ENCODE measurements at places on chromosomes 7 and 10.

DNA sequence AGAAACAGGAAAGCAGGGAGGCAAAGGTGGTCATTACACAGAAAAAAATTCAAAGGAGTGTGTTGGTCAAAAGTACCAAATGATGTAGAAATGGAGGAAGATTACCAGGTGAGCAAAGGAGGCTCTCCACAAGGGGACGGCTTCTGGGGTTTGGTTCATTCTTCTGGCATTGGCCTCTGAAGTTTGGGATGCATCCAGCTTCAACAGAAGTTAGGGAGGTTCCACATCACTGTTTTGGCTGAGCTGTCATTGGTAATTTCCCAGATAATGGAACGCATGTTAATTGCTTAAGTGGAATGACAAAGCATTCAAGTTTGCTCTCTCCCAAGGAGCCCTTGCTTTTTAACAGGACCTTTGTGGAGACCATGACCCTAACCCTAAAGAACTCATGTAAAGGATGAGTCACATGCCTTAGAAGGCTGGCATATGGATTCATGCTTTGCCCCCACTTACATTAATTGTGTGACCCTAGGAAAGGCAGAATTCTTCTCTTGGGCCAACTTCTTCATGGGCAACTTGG lies 398.6 kb downstream of the GPAM start:
- DNase-seq = no peak

DNA sequence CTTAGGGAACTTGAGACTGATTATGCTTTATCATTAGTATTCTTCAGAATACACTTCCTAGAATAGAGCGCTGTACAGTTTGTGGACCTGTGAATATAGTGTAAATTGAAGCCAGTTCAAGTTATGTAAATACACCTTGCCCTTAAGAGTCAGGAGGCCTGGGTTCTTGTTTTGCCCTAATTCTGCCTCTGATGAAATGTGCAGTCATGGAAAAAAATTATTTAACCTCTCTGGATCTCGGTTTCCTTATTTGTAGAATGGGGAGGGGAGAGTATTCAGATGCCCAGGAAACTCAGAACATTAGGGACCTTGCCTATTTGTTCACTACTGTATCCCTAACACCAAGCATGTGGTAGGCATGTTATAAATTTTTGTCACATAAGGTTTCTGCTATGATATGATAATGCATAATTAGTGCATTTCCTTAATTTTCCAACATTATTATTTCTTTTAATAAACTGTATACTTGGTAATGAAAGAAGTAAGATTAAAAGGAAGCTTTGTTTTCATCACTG lies 1.3 kb downstream of the EXOC6 start:
- no peak for DNase-seq

DNA sequence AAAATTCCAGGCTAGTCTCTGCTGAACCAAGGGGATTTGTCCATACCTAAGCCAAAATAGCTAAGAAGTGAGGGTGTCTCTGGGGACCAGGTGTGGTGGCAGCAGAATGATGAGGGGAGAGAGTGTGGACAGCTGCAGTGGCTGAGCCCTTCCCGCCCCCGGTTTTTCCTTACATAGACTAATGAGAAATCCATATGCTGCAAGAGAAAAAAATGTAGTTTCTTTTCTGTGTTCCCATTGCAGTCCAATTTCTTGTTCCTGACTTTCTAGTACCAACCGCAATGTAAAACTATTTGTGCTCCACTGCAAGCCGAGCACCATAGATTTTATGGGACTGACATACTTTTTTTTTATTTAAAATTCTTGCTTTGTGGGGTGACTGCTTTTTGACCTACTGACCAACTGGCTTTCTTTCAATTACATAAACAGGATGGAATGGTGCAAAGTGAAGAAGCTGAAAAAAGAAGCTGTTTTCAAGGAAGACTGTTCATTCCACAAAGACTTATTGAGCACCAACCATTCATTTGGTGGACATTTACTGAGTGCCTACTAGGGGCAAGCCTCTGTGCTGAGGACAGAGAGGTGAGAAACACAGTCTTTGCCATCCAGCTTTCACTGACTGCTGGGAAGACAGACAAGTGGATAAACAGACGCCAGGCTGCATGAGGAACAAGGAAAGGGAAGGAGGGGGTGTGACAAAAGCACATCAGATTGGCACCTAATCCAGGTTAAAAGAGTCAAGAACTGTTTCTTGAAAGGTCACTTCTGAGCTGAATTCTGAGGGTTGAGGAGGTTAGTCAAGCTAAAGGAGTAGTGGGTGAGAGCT lies 9.8 kb downstream of the CEP41 start:
- no peak for DNase-seq

GRCh38 chr7:142873281-142873784 lies 12.2 kb downstream of the TRPV6 start:
- no peak for DNase-seq

DNA sequence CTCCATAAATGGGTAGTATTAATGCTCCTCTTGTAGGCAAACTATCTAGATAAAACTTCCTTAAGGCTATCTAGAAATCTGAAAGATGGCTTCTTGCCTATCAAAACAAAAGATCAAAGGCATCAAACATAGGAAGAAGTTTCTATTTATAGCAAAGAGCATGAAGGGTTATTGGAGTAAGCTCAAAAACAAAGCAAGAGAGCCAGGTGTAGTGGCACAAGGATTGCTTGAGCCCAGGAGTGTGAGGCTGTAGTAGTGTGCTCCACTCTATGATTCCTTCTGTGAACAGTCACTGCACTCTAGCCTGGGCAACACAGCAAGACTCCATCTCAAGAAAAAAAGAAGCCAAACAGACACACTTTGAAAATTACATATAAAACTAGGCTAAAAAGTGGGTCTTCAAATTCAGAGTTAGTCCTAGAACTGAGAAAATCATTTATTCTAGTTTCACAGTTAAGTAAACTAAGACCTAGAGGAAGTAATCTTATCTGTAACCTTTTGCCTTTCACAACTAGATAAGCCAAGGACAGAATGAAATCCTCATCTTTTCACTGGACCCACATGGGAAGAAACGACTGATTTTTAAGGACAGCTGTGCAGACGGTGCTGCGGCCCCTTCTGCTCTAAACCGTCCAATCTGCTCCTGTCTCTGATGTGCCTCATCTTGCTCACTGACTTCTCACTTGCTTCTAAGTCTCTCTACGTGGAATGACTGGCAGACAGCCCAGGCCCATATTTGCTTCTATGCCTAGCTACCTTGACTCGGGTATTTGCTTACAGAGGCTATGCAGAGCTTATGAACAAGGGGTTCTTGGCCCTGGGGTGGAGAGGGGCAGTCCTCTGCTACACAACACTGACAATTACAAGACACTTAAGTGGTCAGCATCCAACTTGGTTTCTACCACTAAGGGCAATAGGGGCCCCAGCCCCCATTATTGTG lies 50.0 kb downstream of the ESYT2 start:
- DNase-seq = no peak

- DNase-seq = no peak
Measured at GRCh38 chr10:6755781-6756460, 175.8 kb upstream of the PRKCQ start.

- no peak for DNase-seq
Measured at GRCh38 chr7:98553666-98554065, 63.4 kb upstream of the NPTX2 start.

- DNase-seq = no peak
Measured at GRCh38 chr10:132690401-132690800, 95.5 kb downstream of the NKX6-2 start.

DNA sequence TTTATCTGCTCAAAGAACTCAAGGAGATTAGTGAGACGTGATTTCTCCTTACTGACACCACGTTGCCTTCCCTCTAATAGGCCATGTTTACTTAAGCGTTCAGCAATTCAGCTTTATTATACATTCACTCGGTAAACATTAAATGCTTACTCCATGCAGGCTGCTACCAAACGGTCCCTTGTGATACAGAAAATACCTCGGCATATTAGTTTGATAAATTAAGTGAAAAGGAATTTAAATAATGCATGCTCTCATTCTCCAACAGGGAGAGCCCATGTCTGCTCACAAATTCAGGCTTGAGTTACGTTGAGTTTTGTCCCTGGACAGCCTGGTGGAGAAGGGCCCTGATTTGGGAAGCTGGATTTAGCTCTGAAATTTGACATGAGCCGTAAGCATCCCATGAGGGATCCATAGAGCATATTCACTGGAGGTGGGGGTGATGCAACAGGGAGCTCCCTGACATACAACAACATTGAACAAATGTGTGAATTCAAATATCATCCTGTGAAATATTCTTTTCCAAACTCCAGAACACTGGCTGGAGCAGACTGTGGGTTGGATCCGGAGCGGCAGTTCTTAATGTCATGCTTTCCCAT lies 86.3 kb downstream of the TBXAS1 start:
- DNase-seq = no peak

GRCh38 chr10:110172155-110172554 lies 35.2 kb upstream of the MXI1 start:
- DNase-seq = no peak

- no peak for DNase-seq
Measured at GRCh38 chr10:117226813-117227451, 14.0 kb upstream of the SLC18A2 start.

DNA sequence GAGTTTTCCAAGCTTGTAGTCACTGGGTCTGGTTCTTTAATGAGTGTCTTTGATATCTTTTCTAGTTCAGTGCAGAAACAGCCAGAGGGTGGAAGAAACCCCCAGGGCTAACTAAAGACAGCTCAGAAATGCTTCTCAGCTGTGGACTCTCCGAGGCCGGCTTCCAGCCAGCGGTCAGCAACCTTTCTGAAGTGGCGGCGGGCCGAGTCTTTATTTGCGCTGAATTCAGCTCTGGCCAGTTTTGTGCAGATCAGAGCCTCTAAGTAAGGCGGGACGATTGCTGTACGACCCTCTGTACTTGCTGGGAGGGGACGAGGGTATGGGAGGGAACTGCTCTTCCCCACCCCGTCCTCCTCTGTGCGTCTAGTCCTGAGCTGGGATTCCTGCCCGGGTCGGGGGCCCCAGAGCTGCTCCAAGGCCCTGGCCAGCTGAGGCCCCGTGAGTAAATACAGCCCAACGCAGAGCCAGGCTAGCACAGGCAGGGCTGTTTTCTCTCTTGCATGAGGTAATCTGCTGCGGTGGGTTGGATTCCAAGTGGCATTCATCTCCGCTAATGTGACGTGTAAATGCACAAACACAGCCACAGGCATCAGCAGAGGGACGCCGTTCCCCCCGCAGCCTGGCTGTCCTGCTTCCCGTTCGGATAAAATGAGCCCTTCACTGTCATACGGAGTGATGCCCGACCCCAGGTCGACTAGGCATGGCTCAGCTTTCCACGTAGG lies 159.8 kb downstream of the PIP4K2A start:
- DNase-seq = no peak

DNA sequence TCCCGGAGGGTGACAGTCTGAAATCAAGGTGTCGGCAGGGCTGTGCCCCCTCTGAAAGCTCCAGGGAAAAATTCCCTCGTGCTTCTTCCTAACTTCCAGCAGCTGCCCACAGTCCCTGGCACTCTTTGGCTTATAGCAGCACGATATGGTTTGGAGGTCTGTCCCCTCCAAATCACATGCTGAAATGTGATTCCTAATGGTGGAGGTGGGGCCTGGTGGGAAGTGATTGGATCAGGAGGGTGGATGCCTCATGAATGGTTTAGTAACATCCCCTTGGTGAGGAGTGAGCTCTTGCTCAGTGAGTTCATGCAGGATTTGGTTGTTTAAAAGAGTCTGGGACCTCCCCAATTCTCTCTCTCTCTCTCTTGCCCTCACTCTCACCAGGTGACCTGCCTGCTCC lies 51.1 kb downstream of the GPAM start:
- DNase-seq = no peak

- DNase-seq = no peak
Measured at GRCh38 chr10:30051220-30051619, 8.2 kb downstream of the JCAD start.

GRCh38 chr7:96090756-96091155 lies 231.1 kb downstream of the SLC25A13 start:
- DNase-seq = no peak

GRCh38 chr7:46912692-46913091 lies 669.2 kb downstream of the TNS3 start:
- DNase-seq = no peak

DNA sequence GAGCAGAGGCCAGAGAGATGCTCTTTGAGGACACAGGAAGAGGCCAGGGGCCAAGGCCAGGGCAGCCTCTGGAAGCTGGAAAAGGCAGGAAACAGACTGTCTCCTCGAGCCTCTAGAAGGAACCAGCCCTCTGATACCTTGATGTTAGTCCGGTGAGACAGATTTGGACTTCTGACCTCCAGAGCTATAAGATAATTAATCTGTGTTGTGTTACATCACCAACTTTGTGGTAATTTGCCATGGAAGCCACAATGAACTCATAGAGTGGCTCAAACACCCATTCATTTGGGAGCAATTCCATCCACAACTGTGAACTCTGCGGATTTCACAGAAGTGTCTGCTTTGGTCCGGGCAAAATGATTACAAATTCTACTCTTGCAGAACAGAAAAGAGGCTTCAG lies 48.7 kb downstream of the OAT start:
- no peak for DNase-seq

- no peak for DNase-seq
Measured at GRCh38 chr7:73870041-73870492, 9.1 kb downstream of the TMEM270 start.

DNA sequence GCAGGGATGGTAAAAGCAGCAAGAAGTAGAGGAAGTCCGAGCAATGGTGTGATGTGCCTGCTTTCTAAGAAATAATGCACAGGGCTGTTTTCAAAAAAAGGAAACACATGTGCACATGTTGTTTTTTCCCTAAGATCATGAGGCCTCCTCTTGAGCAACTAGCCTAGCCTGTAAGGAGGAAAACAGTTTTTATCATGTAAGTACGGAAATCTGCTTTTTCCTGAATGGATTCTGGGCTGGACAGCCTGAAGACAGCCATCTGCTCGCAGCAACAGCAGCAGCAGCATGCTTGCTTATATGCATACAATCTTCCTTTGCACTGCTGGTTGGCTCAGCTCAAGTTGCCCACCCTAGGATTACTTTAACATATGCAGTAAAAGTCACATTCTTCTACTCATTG lies 87.1 kb downstream of the HIBADH start:
- DNase-seq = no peak

GRCh38 chr7:37709631-37710509 lies 26.3 kb downstream of the GPR141 start:
- DNase-seq = no peak

GRCh38 chr10:44733501-44734488 lies 177.3 kb upstream of the TMEM72 start:
- no peak for DNase-seq

DNA sequence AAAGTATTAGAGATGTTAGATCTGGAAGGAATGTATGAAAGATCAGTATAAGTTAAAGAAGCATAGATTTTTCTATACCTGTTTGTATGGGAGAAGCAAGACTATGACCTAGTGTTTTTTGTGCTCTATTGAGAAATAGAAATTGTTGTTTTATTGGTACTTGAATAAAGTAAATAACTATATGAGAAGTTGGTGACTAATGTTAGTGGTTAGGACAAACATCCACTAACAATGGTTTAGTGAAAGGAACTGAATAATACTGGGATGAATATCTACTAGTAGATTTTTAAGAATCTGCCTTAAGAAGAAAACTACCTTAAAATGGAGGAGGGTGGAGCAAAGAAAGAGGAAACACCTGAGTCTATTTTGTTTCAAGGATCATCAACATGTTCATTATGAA lies 521.1 kb upstream of the POT1 start:
- no peak for DNase-seq

Measured in stimulated activated CD4-positive, alpha-beta T cell treated with anti-CD3 and anti-CD28 coated beads, Interleukin-4, amount 100 ng/mL, for 4 hours (primary cell).